ENCODE measurements at places on chromosomes 16 and 17.

GRCh38 chr17:74566132-74566753 is 1.1 kb downstream of the CD300H start:
- DNase-seq: peak; percentile 29

DNA sequence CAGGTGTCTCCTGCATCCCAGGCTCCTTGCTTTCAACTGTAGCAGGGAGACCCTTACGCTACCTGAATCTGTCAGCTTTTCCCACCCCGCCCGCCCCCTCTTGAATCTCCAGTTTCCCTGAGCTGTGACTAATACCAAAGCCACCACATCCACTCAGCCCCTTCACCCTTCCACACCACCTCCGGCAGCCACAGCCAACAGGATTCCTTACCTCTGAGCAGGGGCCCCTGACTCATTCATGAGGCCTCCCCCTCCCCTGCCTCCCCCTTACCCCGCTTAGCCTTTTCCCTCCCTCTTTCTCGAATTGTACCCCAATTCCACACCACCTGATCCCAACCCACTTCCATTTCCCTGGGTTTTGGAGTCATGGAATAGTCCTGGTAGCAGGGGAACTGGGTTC is 2.3 kb downstream of the STX1B start:
- no peak for DNase-seq

- no peak for DNase-seq
Measured at GRCh38 chr16:54385141-54385540, 98.6 kb upstream of the IRX3 start.

GRCh38 chr16:11396241-11397048 is 51.2 kb downstream of the RMI2 start:
- DNase-seq: peak; percentile 60

DNA sequence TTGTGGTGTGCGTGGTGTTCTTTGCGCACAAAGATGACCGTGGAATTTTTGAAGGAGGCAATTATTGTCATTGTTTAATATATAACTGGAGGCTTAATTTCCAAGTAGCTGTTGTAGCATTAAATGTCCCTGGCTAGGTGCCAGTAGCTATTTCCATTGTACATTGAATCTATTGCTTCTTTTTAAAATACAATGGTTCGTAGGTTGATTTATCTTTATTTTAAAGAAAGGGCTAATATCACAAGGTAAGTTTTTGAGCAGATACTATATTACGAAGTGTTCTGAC is 127.1 kb downstream of the RPTOR start:
- DNase-seq: peak; percentile 25

DNA sequence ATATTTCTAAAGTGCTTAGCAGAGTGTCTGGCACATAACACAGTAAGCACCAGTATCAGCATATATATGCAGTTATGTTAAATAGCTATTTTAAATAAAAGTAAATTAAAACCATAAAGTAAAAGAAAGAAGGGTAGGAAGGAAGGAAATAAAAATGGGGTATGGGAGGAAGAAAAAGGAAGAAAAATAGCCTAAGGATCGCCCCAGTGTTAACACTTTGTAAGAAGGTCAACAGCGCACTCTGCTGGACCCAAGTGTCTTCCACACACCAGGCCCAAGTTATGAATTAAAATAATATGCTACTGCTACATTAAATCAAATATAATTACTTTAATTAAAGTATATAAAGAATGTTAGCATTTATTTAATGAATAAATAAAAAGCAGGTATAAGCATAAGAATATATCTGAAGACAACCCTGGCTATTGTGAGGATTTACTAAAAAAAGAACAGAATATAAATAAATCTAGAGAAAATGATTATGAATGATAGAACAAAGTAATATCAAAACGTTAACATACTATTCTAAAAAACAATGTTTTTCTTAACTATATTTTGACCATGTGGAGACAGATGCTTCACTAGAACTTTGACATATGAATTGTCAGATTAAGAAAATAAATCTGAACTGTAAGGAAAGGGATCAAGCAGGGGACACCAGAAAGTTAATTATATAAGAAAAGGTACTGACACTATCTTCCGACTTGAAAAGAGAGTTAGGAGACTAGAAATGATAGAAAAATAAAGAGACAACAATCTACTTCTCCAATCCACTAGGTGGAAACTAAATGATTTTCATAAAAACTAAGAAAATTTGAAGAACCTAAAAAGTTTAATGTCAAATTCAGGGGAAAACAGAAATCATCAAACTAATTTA is 25.9 kb downstream of the BRIP1 start:
- peak; percentile 87 for DNase-seq

GRCh38 chr17:63434951-63435571 is 11.0 kb downstream of the CYB561 start:
- peak; percentile 41 for DNase-seq

DNA sequence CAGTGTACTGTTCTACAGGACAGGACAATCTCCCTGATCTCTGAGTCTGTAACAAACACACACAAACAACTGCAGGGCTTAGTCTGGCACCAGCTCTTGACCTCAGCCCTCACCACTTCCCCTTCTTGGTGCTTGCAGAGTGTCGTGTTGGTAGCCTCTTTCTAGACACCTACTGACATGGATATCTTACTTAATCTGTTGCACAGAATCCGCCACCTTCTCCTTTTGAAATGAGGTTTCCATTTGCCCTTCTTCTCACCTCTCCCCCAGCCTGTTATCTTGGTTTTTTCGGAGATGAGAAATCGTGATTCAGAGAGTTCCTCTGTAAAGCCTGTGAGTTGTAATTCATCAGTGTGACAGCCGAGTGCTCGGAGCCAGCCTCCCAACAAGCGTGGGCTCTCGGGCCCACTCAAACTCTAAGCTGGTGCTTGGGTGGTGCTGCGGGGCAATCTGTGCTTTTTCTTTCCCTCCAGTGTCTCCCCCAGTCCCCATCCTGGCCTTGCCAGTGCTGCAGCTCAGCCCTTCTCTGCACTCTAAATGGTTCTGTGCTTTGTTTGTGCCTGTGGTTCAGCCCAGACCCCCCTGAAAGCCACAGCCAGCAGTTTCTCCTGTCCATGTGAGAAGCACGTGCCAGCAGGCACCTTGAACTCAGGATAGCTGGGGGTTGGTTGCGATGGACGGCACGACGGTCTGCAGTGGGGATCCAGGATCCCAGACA is 28.1 kb downstream of the KIAA0513 start:
- DNase-seq: peak; percentile 64

DNA sequence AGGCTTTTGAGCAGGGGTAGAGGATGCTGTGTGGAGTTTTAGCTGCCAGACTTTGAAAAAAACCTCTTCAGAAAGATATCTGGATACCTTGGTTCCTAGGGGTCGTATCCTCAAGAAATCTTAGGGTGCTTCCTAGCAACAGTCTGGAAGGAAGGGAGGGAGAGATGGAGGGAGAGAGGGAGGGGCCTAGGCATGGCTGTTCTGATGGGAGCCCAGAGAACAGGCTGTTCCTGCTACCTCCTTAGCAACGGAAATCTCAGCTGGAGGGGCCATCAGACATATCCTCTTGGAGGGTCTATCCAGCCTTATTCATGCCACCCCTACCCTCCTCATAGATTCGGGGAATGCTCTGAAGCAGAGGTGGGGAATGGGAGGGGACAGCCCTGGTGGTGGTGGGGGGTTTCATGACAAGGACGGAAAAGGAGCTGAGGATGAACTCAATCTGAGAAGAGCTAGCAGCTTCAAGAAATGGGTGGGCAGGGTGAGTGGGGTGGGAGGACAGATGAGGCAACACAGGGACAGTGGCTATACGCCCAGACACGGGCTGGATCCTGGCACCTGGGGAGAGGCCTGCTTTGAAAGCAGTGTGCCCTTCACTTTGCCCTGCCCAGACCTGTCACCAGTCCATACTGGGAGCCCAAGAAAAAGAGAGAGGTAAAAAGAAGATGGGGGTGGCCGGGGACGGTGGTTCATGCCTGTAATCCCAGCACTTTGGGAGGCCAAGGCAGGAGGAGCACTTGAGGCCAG is 2.9 kb upstream of the THRA start:
- DNase-seq: no peak

DNA sequence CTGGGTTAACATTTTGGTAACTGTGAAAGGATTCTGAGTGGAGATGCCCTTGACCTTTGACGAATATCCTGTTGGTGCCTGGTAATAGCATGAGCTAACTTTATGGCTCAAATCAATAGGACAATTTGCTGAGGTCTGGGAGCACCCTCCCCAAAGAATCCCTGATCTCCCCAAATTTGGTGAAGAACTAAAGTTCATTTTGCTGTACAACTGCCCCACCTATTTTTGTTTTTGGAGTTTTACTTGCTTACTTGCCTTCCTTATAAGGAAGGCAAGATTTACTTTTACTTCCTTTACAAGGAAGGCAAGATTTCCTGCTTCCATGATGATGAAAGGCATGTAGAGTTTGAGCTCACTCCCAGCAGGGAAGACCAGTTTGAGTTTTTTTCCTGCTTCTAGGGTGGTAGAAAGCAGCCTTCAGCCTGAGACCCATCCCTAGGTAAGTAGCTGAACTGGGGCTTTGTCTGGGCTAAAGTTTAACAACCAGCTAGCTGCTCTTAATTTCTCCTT is 2.8 kb downstream of the KRTAP4-9 start:
- no peak for DNase-seq

DNA sequence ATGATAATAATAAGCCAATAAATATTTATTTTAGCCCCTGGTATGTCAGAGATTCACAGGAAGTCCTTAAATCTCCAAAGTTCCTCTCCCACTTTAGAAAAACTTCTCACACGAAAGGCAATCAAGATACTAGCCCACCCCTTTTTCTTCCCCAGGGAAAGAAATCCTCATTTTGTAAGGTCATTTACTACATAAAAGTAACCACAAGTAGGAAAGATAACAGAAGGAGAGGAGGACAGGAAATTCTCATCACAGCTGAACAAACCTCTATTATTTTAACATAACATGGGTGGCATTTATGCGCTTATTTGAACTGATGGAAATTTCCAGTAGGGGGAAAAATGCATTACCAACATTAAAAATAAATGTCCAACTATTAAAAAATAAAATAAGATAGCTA is 3.4 kb downstream of the FAM222B start:
- DNase-seq: peak; percentile 15

- no peak for DNase-seq
Measured at GRCh38 chr17:50866950-50867362, 802 bp upstream of the TOB1 start.

GRCh38 chr17:8109661-8110455 is 8.5 kb downstream of the ALOXE3 start:
- DNase-seq: peak; percentile 42

Measured in fibroblast of pulmonary artery (primary cell).